ENCODE measurements at places on chromosomes 1 and 21.

DNA sequence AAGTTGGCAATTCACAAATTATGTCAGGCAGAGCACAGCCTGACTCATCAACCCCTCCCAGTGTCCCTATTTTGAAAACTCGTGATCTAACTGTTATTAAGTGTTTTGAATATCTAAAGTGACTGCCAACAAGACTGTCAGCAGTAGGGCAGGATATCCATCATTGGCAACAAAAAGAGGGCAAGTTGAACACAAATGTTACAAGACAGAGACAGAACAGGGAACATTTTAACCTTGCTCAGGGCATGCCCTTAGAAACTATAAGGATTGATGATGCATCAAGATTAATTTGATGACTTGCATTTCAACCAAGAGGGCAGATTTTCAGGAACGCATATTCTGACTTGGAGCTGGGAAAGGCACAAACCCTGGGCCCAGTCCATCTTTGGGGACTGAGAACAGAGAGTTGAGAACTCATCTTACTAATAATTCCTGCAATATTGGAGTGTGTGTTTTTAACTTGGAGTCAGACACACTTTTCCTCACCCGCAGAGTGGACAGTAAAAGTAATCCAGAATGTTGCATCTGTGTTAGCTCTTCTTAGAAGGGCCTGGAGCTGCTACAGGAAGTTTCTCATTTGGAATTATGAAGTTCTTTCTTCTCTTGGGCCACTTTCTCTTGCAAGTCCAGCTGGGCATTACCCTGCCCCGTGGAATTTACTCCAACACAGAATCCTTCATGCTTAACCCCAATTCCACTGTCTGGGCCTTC lies 317.2 kb downstream of the LTN1 start:
- DNase-seq: no peak

DNA sequence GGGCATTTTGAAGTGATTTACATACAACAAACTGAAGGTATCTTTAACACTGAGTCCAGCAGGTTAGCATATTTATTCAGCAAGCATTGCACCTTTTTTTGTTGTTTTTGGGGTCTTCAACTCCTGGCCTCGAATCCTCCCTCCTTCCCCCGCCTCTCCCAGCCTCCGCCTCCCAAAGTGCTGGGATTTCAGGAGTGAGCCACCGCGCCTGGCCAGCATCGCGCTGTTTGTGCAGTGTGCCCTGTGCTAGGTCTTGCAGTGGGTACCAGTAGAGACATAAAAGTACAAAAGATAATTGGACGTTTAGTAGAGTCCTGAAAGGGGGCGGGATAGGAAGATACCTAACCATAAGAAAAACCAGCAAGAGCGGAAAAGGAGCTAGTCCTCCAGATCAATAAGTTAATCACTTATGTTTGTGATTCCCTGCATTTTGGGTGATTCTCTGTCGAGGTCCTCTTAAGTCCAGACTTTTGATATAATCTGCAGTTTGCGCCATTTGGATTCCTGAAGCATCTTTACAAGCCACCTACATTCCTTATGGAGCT lies 111.8 kb downstream of the OSBPL9 start:
- DNase-seq: peak; percentile 79

GRCh38 chr1:29269382-29269781 lies 33.1 kb downstream of the PTPRU start:
- peak; percentile 32 for DNase-seq

GRCh38 chr1:156652992-156653355 lies 11.1 kb downstream of the BCAN start:
- no peak for DNase-seq

DNA sequence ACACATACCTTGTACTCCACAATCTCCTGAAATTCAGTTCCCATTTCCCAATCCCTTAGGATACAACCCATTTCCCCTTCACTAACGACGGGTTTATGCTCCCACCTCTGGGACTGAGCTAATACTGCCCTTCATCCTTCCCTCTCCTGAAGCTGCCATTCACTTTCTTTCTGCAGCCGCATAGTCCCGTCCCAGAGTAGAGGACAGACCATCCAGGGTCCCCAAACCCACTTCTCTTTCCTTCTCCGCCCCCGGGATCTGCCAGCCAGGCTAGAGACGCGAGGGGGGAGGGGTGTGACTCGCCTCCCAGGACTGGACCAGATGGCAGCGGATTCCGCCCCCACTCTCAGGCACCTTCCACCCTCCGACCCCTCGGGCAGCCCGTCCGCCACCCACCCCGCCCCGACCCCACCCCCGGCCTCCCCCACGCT lies 679 bp downstream of the ABL2 start:
- no peak for DNase-seq

GRCh38 chr1:15123925-15124324 lies 29.6 kb upstream of the TMEM51 start:
- no peak for DNase-seq

- no peak for DNase-seq
Observed at GRCh38 chr1:85612704-85613361, 32.3 kb downstream of the CCN1 start.

- DNase-seq: no peak
Observed at GRCh38 chr1:61779231-61779630, 37.0 kb downstream of the PATJ start.

DNA sequence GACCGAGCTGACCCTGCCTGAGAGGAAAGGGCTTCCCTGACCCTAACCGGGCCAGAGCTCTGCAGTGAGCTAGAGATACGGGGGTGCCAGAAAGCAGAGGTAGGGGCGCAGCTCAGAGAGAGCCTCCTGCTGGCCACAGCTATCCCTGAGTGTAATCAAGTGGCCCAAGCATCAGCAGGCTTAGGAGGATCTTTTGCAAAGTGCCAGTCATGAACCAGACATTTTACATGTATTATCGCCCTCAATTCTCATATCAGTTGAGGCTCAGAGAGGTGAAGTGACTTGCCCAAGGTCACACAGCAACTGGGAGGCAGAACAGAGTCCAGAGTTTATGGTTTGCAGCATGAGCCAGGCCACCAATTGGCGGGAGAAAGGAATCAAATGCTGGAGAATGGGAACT lies 7.0 kb upstream of the ID3 start:
- no peak for DNase-seq

GRCh38 chr1:109164538-109164937 lies 49.2 kb upstream of the SARS1 start:
- peak; percentile 75 for DNase-seq

- no peak for DNase-seq
Observed at GRCh38 chr1:84366786-84367185, 31.5 kb upstream of the DNASE2B start.

- peak; percentile 84 for DNase-seq
Observed at GRCh38 chr1:116910379-116911187, 867 bp downstream of the PTGFRN start.

DNA sequence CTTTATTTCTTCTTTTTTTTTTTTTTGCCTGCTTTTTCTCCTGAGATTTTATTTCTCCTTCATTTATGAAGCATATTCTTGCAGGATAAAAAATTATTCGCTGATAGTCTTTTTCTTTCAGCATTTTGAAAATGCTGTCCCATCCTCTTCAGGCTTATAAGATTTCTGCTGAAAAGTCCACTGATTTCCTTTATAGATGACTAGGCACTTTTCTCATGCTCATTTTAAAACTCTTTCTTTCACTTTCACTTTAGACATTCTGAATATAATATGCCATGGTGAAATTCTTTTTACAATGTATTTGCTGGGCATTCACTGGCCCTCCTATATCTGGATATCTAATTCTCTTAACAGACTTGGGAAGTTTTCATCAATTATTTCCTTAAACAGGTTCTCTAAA lies 25.5 kb upstream of the GTF2B start:
- no peak for DNase-seq

DNA sequence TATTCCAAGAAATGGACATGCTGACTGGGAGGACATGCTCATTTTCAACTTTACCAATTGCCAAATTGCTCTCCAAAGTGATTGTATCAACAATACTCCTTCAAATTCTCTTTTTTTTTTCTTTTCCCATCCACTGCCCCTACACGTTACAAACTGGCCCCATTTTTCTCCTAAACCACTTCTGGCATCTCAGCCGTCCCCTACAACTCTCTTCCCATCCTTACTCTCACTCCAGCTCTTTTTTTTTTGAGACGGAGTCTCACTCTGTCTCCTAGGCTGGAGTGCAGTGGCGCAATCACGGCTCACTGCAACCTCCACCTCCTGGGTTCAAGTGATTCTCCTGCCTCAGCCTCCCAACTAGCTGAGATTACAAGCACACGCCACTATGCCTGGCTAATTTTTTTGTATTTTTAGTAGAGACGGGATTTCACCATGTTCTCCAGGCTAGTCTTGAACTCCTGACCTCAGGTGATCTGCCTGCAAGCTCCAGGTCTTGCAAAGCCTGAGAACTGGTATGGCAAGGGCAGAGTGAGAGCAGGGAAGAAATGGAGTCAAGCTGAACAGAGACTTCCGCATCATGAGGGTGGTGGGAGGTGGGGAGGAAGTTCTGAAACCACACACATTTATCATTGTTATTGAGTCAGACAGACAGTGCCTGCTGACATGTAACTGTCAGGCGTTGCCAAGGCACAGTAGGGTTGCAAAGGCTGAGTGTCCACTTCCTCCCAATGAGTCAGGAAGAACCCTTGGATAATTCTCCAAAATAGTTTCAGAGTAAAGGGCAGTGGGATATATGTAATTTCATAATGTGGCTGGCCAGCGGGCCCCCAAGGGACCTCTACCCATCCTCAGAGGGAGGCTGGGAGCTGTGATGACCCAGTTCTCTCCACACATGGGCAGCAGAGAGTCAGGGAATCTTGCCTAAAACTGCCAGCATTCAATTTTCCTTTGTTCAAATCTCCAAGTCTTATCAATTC lies 17.4 kb downstream of the CELA3A start:
- DNase-seq: peak; percentile 85

DNA sequence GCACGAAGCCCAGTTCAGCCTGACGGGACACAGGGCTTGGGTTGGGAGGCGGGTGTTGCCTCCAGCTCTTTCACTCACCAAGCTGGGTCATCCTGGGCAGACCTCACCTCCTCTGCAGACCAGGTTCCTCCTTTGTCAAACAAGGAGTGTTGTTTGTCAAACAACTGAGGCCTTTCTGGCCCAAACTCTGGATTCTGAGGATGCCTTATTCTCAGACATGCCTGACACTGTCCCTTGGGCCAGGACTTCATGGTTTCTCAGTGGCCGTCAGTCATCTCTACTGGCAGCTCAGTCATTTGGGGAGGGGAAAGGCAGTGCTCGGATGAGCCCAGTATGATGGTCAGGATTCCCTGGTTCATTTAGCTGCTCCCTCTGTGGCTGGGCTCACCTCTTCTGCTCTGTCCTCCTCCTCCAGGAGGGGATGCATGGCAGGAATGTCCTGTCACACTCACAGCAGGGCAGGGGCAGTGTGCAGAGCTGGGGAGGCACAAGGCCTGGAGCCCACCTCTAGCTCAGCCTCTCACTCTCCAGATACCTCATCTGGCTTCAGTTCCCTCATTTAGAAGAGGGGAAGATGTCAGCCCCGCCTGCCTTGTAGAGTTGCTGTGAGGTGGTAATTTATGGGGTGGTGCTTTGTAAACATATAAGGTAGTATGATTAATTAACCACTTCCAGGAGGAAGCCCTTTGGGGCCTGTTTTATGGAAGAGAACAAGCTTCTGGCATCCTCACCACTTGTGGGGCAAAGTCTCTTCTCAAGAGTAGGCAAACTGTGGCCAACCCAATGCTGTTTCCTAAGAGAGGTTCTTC lies 20.6 kb downstream of the SLC2A1 start:
- DNase-seq: peak; percentile 76

DNA sequence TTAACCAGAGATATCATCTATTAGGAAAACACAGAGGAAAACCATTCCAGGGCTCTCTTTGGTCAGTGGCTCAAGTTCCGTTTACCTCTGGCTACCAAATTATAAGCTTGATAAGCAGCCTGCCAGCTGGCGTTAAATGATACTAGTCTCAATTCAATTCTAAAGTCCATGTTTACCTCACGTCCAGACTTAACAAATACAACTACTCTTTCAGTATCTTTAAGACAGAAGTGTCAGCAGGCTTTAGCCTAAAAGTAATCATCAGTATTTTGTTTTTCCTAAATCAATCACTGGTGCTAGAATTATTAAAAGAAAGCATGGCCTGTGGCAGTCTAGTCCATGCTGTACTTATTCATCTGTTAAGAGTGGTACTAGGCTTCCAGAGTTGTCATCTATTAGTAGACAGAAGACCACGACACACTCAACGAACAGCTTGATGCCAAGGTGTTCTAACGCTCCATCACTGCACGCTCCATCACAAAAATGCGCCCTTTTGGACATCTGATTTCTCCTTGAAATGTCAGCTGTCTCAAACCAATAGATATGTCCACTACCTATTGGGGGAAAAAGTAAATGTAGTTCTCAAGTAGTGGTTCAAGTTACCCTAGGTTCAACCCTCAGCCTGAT lies 1.5 kb downstream of the IVNS1ABP start:
- no peak for DNase-seq

- peak; percentile 81 for DNase-seq
Observed at GRCh38 chr1:227774051-227774731, 39.0 kb downstream of the SNAP47 start.

DNA sequence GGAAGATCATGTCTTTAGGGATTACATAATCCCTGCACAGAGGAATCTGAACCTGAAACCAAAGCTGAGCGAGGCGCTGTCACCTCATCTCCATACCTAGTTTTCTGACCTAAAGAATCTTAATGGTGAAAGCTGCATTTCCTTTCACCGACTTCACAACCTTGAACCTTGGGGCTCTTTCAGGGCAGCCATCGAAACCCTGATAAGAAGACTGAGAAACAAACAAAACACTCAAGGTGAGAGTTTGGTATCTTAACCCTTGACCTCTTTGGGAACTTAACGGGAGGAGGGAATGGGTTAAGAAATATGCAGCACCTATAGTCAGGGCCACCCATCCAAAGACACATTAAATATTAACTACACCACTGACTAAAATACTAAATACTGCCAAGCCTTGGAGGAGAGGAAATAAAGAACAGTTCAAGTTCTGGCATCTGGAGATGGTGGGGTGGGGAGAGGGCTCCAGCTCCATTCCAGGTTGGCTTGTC lies 2.0 kb downstream of the C1orf116 start:
- no peak for DNase-seq

DNA sequence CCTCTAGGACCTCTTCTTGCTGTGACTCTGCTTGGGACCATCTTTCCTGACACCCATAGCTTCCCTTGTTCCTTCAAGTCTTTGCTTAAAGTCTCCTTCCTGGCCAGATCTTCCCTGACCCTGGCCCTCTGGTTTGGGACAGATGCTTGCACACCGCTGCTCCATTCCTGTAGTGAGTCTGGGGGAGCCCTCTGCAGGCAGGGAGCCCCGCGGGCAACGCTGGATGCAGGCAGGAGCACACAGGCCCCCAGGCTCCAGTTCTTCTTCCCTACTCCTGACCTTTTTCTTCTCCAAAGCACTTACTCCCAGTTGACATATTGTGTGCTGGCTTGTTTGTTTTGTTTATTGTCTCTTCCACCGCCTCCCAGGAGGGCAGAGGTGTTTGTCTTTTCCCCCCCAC lies 413.4 kb downstream of the CAMTA1 start:
- no peak for DNase-seq

- DNase-seq: peak; percentile 93
Observed at GRCh38 chr1:93847811-93848288, 31.2 kb downstream of the DNTTIP2 start.

GRCh38 chr1:26827663-26828062 lies 1.2 kb downstream of the ZDHHC18 start:
- DNase-seq: peak; percentile 73

GRCh38 chr1:26372039-26372438 lies 511 bp downstream of the ZNF683 start:
- no peak for DNase-seq

GRCh38 chr1:6491480-6491962 lies at the start of gene PLEKHG5:
PLEKHG5 (minus strand) TSS chr1:6491667; CDS start chr1:6477571, 14,096 bp downstream.
- no peak for DNase-seq
